ENCODE measurements at places on chromosomes 2 and 18. TPM values are rescaled to one million over a fixed set of nuclear protein-coding genes. Genes with fewer than 3 reads are reported as not detected.

DNA sequence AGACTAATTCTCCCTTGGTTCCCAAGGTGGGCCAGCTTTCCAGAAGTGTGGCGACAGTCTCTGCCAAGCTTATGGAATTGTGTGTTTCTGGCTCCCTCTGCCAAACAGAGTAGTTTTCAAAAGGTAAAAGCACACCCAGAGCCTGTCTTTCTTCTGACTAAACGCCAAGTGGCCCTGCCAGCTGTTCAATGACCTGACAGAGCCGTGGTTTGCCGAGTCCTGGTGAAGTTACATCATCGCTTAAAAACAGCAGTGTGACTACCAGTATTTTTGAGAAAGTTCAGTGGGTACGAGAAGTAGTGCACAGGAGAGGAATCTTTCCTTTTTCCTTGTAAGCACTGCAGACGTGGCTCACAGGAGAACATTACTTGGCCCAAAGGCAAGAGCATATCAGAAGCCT is 1.9 kb downstream of the PER2 start:
- DNase-seq, result peak; percentile 74

- DNase-seq, result no peak
Observed at GRCh38 chr18:73366713-73367112, 498.9 kb upstream of the NETO1 start.

GRCh38 chr2:154231021-154231420 is 359.3 kb downstream of the GALNT13 start:
- DNase-seq, result no peak

Gene C18orf32
- 66.7 TPM for polyA plus RNA-seq

- no peak for DNase-seq
Observed at GRCh38 chr2:218811382-218811781, 20.2 kb downstream of the PRKAG3 start.

Gene SETBP1
- 1.4 TPM for polyA plus RNA-seq

DNA sequence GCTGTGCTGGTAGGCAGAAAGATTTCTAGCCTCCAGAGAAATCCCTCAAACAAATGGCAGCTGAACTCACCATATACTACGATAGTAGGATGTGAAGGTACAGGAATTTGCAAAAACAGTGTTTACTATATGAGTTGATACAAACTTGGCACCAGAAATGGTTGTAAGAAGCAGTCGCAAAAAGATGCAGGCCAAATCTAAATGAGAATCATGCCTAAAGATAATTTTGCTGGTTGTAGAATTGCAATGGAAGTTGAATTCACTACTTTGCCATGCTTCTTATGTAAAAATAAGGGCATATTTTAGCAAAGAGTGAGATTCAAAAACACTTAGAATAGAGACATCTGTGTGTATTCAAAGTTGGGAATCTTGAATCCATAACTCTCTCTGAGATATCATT is 924.7 kb downstream of the SUCLG1 start:
- DNase-seq, result no peak

DNA sequence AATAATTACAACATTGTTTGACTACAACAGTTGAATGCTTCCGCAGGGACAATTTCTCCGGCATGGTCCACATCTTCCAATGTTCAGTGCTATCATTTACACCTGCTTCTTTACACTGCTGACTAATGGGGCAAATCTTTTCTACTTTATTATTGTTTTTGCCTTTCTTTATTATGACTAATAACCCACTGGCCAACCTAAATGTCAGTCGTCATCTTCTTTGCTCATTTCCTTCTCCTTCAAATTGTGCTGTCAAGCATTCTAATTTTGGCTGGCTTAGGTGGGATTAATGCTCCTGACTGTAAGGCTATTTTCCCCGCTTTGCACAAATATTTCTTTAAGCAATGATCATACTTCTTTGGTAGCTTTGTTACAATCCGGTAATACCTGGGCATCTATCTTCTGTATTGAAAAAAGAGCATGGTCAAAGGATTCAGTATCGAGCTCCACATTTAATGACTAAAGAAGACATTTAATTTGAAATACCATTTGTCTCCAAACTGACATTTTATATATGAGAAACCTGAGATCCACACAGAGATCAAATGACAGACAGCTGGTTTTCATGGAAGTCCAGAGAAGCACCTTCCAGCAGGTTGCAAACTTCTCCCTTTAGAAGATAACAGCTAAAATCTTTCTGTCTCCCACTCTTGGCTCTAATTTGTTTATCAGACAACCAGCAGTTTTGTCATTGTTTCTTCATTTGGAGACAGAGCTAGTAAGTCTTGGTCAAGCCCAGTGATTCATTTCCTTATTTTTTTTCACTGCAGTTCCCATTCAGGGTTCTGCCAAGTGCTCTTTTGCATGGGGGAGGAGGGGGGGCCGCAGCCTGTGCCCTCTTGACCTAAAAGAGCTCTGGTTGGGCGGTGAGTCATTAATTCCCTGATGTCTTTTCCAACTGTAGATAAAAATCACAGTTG is 132.9 kb downstream of the SOCS6 start:
- DNase-seq, result peak; percentile 86

DNA sequence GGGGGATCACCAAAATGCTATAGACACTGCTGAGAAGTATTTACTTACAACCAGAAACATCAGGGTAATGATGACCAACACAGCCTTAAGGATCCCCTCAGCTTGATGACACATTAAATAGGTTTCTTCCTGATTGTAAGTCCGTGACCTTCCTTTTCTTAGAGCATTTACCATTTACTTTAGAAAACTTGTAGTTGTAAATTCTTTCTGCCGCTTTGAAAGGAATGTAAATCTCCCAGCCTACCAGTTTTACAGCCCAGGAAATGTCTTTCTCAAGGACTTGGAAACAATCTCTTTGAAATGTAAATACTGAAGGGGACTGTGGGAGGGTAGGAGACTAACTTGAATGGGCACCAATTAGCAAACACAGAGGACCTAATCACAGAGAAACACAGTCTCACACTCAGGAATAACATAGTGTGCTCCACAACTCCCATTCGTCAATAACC is 278.6 kb downstream of the DSC3 start:
- no peak for DNase-seq

Gene CAPN14
- 0.07 TPM for polyA plus RNA-seq

DNA sequence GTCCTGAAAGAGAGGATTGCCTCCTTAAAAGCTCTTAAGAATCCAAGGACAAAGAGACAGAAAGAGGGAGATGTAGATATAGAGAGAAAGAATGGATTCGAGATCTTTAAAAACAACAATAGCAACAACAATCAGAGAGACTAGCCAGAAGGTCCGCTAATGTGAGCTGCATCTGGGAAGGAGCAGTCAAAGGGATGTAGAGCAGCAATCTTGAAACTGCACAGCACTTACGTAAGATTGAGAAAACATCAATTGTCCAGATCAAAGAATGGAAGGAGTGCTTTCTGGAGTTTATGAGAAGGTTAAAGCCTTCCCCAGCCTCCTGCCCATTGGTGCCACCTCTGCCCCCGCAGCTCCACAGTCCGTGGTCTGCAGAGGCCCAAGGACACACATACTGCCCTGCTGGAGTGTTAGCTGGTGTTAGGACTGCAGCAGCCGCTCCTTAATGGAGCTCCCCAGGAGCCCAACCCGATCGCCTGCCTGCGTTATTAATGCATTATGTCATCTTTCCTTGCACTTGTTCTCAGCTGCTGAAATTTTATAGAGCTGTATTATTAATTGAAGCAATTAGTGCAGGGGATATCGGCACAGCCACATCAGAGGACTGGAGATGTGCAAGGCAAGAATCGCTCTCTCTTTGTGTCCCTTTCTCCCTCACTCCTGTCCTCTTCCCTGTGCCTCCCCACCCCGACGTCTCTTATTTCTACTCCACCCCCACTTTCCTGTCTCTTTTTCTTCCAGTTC is 94.2 kb upstream of the STPG4 start:
- no peak for DNase-seq

Gene VIL1
- 0.07 TPM for polyA plus RNA-seq

DNA sequence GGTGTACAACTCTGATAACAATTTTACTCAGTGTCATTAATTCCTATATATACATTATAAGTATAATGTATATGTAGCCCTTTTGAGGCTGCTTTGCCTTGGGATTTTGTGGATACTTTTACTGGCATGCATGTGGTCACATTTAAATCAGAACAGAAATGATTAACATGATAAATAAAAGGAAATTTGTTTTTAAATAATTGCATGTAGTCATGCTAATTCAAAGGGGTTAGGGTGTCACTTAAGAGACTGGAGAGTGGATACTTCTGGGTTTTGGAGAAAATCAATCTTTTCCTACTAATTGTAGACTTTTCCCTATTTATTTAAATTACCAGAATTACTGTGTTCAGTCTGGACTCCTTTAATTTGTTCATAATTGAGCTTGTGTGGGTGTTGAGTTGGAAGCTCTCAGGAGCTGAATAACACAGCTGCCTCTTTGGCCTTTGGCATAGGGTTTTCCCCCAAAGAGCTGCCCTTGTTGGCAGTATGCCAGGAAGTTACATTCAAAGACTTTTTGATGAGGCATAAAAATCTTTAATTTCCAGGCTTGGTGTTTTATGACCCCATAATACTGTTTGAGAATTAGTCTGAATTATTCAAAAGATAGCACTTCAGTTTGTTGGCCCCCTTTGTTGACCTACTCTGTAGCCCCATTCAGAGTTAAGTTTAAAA is 484.7 kb upstream of the NRP2 start:
- peak; percentile 11 for DNase-seq

GRCh38 chr2:130810490-130810889 is 26.2 kb upstream of the ARHGEF4 start:
- DNase-seq, result no peak

DNA sequence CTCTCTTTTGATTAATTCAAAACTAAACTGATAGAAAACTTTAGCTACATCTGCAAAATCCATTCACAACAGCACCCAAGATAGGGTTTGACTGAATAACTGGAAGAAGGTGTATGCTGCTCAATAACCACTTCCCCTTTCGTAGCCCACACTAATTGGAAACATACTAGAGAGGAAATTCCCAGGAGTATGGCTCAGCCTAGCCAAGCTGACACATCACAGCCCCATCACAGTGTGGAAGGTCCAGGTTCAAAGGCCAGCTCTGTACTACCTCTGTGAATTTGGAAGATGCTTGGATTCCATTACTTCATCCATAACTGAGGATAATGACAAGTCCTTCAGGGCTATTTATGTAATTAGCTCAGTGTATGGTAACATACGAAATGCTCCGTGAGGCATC is 185.4 kb downstream of the FBXO15 start:
- DNase-seq, result no peak

Gene GALNT13
- polyA plus RNA-seq, result not detected

DNA sequence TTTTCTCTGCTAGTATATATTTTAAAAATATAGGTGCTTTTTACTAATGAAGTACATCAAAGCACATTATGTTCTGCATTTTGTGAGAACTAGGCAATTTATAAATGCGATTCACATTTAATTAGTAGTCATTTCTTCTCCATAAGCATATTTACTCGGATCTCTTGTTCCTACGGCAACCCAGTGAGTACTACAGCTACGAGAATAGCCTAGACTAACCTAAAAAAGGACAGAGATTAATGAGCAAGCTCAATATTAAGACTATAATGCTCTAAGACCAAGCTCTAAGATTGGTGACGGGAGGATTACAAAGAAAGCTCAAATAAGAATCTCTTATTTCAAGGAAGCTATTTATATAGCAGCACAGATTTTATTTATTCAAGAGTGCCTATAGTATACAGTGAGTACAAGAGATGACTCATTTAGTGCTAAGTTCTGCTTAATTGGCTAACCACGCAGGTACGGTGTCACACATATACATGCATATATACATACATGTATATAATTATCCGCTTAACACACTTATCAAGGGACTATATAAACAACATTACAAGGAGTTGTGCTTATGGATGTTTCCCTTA is 364.7 kb downstream of the GPD2 start:
- DNase-seq, result no peak

DNA sequence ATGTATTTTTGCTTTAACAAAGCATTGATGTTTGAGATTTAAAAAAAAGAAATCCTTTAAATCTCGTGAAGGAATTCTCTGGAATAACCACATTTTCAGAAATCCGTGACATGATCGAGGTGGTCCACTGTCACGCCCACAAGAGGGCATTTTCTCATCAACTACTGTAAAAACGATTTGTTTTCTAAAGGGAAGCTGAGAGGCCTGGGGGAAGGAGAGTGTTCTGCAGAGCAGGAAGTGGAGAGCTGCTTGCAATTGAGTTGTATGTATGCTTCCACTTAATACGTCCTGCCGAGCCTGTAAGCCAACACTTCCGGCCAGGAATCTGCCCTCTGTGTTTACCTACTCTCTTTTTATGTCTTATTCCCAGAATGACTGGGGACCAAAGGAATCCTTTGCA is 19.4 kb downstream of the KLHL29 start:
- DNase-seq, result no peak

DNA sequence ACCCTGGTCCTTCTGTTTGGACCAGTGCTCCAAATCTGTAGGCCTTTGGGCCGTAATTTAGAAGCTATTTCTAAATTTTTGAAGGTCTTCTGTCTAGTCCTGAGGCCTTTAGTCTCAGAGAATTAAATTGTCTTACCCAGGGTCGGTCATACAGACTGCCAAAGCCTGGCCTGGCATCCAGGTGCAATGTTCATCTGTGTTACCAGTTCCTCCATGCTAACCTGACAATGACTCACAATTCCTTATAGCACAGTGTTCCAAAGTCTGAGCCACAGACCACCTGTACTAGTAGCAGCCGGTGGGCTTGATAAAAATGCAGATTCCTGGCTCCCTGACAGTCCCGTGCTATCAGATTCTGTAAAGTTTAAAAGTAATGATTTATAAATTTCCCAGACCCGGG is 77.7 kb upstream of the MAP4K3 start:
- no peak for DNase-seq

Gene CIB4
- not detected for polyA plus RNA-seq

Gene RGPD4
- not detected for polyA plus RNA-seq

- no peak for DNase-seq
Observed at GRCh38 chr18:39191931-39192330, 1626.3 kb upstream of the CELF4 start.

Gene IL36G
- not detected for polyA plus RNA-seq
